ENCODE measurements at places on chromosomes 6 and 20.

GRCh38 chr6:8749465-8749864 is 314.1 kb upstream of the SLC35B3 start:
- no peak for DNase-seq

GRCh38 chr6:37748118-37748517 is 50.4 kb upstream of the MDGA1 start:
- no peak for DNase-seq

GRCh38 chr6:149889326-149889725 is 8.6 kb downstream of the RAET1E start:
- DNase-seq, result no peak

DNA sequence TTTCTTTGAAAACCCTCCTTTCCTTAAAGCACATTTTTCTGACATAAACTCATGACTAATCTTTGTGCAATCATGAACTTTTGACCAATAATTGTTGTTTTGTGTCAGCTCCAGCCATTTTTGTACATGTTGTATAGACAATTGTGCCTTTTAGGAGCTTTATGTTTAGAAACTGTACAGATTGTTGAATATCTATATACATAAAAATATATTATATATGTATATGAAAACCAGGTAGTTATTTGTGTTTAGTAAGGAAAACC is 125.7 kb upstream of the EDN1 start:
- DNase-seq, result no peak

- no peak for DNase-seq
Measured at GRCh38 chr6:88536071-88536625, 370.0 kb upstream of the CNR1 start.

GRCh38 chr6:39203436-39204159 is 25.7 kb downstream of the KCNK5 start:
- DNase-seq, result no peak

DNA sequence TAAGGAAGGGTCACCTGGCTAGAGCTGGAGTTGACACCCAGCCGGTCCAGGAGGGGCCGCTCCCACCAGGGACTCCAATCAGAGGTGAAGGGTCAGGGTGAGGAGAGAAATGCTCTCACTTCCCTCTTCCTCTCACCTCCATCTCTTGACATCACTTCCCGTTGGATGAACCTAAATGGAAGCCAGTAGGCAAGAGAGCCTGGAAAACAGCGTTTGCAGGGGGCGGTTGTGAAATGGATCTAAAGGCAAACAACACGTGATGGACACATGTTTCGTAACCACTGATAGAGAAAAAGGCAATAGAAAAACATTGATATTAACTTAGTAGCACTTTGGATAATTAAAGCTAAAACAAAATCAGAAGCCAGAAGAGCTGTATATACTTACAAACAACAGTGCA is 105.6 kb upstream of the FOXA2 start:
- no peak for DNase-seq

- no peak for DNase-seq
Measured at GRCh38 chr6:15417811-15418210, 171.9 kb downstream of the JARID2 start.

- DNase-seq, result no peak
Measured at GRCh38 chr6:74213995-74214394, 518.0 kb downstream of the CD109 start.

DNA sequence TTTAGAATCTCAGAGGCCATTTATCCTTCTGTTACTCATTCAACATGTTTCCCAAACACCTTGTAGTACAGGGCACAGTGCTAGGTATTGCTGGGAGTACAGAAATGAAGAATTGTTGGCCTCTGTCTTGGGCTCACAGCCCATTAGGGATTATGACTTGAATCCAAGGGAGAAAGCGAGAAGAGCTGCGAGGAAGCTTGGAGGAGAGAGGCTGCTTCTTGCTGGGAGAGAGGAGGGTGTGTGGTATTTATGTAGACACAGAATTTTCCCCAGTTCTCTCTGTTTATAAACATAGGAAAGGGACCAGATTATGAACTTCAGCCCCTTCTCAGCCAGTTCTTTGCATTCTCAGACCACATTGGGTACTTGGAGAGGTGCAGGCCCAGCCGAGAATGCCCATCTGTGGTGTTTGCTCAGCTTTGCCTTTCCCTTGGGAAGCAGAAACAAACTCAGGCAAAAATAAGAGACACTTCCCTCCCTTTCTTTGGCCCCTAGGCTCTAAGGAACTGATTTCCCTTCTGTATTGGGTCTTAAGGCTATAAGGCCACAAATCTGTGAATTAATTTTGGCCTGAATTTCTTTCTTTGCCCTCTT is 17.9 kb downstream of the CHMP4B start:
- DNase-seq, result no peak

- DNase-seq, result no peak
Measured at GRCh38 chr6:56101141-56101553, 146.2 kb downstream of the COL21A1 start.

GRCh38 chr6:32214126-32214525 is 9.7 kb downstream of the NOTCH4 start:
- DNase-seq, result peak; percentile 37

GRCh38 chr20:49965781-49966305 is 16.9 kb upstream of the SNAI1 start:
- DNase-seq, result no peak

- no peak for DNase-seq
Measured at GRCh38 chr6:53805016-53805415, 10.2 kb downstream of the LRRC1 start.

DNA sequence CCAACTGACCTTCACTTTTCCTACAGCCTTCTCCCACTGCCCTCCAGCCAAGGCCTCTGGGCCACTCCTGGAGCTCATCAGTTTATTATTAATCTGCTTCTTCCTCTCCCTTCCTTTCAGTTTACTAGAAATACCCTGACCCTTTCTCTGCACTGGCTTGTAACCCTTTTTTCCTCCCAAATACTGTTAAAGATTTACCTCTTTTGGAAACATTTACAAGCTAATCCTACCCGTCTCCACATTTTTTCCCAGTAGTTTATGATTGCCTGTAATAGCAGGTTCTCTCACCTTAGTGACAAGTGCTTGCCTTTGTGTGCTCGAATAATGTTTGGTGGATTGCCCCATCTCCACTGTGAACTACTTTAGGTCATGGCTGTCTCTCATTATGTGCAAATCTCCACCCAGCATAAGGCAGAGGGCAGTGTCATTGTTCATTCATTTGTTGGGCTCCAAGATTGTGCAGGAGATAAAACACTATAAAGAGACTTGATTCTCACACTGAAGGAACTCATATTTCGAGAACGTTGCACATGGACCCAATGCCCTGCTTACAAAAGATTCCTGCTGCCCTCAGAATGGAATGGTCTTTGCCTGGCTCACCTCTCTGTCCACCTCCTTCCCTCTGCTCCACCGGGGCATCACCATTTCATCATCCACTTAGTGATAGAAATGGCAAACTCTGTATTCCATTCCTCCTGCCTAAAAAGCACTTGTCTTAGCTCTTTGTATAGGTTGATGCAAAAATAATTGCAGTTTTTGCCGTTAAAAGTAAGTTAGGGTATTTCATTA is 491.1 kb downstream of the UTRN start:
- no peak for DNase-seq

GRCh38 chr6:131303338-131303930 is 168.2 kb downstream of the AKAP7 start:
- DNase-seq, result no peak

GRCh38 chr6:169906004-169906687 is 154.7 kb downstream of the ERMARD start:
- DNase-seq, result no peak

- DNase-seq, result peak; percentile 79
Measured at GRCh38 chr20:8389381-8390036, 257.4 kb downstream of the PLCB1 start.

DNA sequence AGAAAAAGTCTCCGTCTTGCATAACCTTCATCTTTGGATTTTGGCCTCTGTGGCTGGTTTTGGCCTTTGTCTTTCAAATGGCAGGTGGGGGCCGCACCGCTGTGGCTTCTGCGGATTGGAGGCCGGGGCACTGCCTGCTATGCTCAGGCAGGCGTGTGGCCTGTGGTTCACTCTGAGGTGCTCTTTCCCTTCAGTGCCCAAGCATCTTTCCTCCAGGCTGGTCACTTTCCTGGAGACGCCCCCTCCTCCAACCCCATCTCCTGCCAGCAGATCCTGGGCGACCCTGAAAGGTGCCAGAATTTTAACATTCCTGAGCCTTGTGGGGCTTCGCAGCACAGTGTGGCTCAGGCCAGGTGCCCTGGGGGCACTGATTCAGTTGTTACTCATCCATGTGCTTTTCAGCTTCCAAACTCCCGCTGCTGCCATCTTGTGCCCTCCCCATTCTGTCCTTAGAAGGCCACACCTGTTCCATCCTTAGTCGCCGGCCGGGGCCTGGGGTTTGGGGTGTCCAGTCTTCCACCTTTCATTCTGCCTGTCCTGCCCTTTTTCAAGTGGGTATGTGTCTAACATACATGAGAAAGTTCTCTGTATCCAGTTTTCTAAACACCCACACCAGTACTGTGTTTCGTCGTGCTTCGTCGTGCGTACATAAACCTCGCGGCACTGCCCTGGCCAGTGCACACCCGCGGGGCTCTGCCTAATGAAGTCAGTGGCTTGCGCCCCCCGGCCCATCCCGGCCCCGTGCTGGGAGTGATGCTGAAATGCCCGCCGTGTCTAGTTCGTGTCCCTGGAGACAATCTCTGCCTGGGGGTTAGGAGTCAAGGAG is 12.1 kb downstream of the SS18L1 start:
- no peak for DNase-seq

DNA sequence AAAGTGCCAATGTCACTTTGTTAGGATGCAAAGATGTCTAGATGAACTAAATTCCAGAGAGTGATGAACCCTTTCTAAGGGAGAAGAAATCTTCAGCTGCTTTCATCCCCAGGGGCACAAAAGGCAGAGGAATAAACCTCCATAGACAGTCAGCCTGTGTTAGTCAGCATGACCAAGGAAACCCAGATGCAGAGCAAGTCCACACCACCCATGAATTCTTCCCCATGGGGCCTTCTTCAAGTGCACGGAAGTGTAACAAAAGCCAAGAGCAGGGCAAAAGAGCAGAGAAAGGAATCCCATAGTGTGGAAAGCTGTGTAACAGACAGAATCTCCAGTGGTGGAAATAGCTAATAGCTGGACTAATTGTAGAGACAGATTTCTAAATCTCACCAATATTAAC is 50.0 kb downstream of the DCDC2 start:
- no peak for DNase-seq

DNA sequence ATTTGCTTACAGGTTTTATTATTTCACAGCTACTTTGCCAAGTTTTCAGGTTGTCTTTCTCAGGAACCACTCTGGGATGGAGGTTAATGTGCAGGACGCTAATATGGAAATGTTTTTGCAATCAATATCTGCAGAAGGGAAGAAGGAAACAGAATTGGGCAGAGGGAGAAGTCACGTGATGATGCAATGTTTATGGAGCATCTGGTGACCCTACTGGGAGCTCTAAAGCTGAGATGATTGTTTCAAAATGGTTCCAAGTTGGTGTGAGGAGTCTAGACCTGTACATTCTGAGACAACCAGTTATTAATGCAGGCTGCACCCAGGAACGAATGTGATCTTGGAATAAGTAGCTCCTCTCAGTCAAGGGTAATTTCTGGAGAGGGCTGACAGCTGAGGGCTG is 905.4 kb upstream of the FLRT3 start:
- DNase-seq, result no peak

GRCh38 chr6:132936646-132937045 is 122.3 kb downstream of the RPS12 start:
- no peak for DNase-seq

DNA sequence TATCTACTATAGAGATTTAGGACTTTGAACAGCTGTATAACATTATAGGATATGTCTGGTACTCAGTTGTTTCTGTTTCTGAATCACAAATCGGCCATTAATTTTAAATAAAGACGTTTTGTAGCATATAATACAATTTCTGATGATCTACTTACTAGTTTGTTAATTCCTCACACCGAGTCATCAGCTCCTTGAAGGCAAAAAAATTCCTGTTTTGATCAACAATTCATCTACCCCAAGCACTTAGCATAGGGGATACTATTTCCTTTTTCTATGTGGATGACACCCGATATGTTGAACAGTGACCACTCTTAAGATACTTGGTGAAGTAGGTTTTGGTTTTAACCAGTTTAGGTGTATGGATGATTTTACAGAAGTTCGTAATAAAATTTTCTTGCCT is 107.3 kb downstream of the NCOA3 start:
- DNase-seq, result no peak

DNA sequence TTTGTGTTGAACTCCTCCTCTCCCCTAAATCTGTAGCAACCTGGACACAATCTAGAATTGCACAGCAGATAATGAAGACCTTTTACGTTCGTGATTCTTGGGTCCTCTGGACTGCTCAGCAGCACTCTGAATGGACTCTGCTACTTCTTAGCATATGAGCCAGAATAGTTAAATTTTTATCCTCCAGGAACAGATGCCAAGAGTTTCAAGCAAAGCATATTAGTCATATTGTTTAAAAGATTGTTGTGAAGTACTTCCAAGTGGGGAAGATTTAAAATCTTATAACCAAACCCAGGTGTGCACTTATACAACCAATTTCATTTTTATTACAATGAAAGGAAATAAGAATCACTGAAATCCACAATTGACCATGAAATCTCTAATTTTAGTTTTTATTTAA is 118.9 kb upstream of the EXOC2 start:
- DNase-seq, result no peak

GRCh38 chr6:83182114-83182513 is 11.0 kb downstream of the PGM3 start:
- DNase-seq, result no peak

DNA sequence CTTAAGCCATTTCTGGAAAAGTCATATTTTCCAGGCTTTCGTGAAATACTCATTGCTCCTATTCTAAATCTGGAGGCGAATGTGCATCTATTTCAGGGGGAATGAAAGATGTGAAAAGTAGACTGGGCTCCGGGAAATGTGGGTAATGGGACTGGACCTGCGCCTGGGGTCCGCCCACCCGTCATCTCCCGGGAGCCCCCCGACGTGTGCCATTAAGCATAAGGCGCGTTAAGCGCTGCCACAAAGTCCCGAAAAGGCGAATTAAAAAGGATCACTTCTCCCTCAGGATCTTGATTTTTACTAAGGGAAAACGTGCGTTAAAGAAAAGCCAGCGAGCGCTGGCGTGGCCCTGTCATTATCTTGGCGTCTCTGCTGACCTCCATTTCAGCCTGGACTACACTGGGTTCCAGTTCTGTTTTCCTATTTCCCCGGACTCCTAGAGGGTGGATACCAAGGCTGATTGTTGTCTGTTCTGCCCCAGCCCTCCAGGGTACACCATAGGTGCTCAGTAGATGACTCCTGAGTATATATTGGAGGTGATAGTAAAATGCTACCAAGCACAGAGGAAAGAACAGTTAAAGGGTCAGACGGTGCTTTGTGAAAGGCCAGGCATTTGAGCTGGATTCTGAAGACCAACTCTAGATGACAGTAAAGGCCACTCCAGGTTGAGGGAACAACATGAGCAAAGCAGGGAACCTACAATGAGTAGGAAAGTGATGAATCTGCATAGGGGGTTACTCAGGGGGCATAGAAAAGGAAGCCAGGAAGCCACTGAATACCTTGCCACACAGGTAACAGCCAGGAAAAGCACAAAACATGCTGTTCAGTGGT is 89.2 kb upstream of the ARID1B start:
- DNase-seq, result no peak

DNA sequence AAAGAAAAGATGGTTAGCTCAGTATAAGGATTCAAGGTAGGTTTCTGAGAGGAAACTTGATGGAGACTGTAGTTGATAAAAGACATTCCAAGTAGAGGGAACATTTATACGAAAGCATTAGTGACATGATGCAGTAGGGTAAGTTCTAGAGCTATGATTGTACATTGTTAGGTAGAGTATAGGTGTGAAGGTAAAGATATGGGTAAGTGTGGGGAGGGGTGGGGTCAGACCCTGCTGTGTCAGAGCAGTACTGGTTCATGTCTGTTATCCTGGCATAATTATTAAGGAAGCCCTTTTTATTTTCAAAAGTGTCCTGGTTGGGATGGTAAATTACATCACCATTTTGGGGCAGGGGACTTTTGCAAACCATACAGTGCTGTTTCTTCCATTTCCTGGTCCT is 635.8 kb downstream of the COL12A1 start:
- DNase-seq, result no peak

Measured in Karpas-422 (cell line).